Motor neuron (in vitro differentiated cells): ENCODE measurements at places on chromosomes 11 and 22.
A peak's percentile ranks its signal among the peaks of the same experiment; 100 is the strongest.

DNA sequence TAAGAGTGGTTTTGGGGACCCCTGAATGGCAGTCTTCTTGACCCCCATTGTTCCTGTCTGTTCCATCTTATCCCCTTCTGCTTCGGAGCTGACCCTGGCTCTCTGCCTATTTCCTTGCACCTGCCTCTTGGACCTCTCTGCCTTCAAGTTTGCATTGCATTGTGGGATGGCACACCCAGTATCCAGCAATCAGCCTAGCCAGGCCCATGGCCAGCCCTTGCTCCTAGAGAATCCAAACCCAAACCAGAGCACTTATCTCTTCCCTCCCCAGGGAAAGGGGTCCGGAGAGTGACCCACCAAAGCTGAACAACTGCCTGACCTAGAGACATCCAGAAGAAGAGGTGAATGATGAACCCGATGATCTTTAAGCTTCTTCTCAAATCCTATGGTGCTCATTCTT is 607.3 kb upstream of the CADM1 start:
- no peak for ATAC-seq

DNA sequence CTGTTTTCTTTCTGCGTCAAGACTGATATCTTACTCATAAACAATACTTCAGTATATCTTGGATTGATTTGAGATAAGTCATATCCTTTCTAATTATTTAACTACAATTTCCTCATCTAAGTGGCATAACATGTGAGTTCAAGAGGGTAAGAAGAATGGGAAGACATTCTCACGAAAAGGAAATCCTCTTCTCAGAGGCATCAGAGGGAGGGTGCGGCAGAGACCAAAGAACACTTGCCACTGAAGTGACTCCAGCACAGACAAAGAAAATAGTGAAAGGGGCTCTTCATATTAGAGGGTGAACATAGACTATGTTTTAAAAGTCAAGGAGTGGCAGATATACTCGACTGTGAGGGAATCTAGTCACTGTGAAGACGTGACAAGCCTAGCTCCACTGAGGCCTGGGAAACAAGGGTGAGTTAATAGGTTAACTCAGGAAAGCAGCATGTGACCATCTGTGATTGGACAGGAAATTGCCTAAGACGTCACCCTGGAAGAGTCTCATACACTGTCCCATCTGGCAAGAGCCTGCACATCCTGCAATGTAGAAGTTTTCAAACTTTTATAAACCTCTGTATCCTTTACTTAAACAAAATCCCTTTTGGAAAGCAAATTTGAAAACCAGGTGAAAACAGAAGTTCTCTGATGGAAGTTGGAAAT is 1.9 kb upstream of the MMP1 start:
- no peak for ATAC-seq

- no peak for ATAC-seq
Observed at GRCh38 chr11:5293028-5293427, 8.7 kb downstream of the OR51B4 start.

DNA sequence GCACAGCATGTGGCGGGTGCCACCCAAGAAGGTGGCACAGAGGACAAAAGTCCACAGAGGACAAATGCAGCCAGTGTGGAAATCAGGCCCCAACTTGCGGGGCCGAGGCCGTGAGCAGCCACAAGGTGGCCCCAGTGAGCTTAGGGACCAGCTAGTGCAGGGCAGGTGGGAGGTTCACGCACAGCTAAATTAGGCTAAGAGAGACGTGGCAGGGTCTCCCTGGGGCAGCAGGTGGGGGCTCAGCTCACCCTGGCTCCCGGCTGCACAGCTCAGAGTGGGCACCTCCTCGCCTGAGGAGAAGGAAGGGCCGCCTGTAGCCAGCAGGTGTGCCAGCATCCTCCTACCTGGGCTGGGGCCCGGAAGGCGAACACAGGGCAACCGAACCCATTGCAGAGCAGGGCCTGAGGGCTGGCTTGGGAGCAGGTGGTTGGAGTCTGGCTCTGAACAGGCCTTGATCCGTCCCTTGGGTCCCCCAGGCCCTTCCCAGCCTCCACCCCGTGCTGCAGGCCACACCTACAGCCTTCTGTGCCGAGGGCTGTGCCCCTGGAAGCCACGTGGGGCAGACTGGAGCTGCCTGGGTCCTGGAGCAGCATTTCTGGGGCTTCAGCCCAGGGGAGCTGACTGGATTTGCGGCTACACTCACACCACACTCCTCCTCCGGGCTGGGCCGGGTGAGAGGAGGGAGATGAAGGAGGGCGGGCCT is 26.1 kb upstream of the CELSR1 start:
- peak; percentile 79 for ATAC-seq

- ATAC-seq, result peak; percentile 44
Observed at GRCh38 chr11:107011977-107012376, 6.3 kb downstream of the GUCY1A2 start.
